ENCODE measurements at places on chromosomes 1 and 21. TPM values are rescaled to one million over a fixed set of nuclear protein-coding genes. Genes with fewer than 3 reads are reported as not detected.

GRCh38 chr1:109625176-109625575 is 5.5 kb downstream of the AMPD2 start:
- no peak for DNase-seq

DNA sequence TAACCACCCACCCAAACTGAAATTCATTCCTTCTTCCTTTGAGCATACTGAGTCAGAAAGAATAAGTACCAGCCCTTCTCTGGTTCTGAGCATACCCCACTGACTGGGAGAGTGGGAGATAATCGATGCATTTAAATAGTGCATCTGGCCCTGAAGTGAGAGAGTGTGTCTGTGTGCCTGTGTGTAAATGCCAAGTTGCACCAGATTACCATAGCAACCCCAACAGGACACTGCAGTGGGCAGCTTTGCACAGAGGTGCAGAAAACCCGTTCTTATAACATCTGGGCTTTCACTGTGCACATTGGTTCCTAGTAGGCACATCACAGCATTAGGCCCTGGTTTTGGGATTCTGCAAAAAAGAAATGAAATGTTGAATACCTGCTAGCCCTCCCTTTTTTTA is 2.3 kb downstream of the ASTN1 start:
- no peak for DNase-seq

DNA sequence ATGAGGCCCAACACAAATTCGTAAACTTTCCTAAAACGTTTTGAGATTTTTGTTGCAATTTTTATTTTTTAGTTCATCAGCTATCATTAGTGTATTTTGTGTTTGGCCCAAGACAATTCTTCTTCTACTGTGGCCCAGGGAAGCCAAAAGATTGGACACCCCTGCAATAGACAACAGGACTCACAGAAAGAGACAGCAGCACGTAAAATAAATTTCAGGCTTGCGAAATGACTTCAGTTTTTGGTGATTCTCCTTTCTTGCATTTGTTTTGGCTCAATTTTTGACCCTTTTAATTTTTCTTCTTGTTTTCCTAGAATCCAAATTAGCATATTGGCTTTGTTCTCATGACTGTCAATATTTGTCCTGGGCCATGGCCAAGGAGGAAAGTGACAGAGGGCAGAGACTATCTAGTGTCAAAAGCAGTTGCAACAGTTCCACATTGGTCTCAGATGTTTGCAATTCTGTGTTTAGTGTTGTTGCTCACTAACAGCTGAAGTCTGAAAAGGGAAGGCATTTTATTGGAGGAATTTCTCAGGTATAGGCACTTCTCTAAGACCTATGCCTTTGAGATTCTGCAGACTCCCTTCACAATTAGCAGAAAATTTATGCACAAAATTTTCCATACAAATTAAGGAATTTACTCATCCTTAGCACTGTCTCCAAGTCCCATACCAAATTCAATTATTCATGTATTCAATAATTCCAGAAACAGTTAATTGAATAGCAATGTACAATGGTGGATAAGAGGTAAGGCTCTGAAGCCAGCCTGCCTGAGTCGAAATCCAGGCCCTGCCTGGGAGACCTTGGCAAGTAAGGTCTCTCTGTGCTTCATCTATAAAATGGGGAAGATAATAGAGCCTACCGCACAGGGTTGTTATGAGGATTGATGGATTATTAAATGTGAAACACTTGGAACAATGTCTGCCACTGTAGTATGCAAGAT is 160.9 kb upstream of the IVNS1ABP start:
- no peak for DNase-seq

- DNase-seq, result no peak
Observed at GRCh38 chr21:35838987-35839763, 221.2 kb downstream of the SETD4 start.

DNA sequence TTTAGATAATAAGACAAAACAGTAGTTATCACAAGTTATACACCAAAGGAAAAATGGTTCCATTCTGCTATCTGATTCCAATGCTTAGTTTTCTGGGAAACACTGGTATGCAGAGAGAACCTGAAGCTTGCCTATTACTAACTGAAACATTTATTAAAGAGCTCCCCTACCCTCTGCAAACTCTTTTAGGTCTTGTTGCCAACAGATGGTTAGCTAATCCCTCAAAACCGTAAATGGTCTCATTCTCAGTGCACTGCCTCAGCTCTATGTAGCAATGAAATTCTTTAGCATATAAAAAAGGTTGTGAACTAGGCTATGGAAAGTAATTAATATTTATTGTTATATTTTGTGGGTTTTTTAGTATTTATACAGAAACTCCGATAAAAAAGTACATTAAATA is 20.4 kb downstream of the C21orf91 start:
- no peak for DNase-seq

DNA sequence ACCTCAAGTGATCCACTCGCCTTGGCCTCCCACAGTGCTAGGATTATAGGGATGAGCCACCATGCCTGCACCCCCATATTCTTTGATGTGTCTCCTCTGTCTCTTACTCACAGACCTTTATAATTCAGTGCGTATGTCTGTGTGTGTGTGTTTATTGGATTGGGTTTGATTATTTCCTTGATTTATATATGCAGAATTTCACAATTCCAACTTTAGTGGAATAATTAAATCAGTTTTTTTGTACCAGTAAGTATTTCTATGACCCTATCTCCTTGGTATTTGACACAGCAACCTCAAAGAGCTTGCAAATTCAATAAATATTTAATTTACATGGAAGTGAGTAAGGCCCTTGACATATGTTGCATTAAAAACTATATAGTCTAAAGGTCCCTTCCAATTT is 333.9 kb upstream of the ADAMTS5 start:
- DNase-seq, result no peak

DNA sequence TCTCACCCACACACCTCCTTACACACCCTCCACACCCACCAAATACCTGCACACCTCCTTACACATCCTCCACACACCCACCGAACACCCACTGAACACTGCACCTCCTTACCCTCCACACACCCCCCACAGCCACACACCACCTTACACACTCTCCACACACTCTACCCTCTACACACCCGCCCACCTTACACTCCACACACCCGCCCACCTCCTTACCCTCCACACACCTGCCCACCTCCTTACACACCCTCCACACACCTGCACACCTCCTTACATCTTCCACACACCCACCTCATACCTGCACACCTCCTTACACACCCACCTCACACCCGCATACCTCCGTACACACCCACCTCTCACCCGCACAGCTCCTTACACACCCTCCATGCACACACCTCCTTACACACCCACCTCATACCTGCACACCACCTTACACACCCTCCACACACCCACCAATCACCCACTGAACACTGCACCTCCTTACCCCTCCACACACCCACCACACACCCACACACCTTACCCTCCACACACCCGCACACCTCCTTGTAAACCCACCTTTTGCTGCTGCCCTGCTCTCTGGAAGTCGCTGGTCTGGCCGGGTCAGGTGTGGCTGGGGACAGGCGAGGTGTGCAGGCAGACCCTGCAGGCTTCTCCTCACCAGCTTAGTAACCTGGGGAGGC is 38.5 kb downstream of the COQ8A start:
- DNase-seq, result no peak

Gene KCNA2
- not detected for total RNA-seq

Gene A3GALT2
- not detected for total RNA-seq

Gene FAM163A
- not detected for total RNA-seq

Gene CLDN17
- total RNA-seq, result not detected

Gene FGR
- not detected for total RNA-seq

Gene LHX4
- 0.04 TPM for total RNA-seq

Gene PLEKHO1
- 29.5 TPM for total RNA-seq
